ENCODE measurements at places on chromosomes 16 and 17.

- no peak for DNase-seq
These were observed 6.8 kb downstream of the SPPL2C start for GRCh38 chr17:45851464-45851863.

DNA sequence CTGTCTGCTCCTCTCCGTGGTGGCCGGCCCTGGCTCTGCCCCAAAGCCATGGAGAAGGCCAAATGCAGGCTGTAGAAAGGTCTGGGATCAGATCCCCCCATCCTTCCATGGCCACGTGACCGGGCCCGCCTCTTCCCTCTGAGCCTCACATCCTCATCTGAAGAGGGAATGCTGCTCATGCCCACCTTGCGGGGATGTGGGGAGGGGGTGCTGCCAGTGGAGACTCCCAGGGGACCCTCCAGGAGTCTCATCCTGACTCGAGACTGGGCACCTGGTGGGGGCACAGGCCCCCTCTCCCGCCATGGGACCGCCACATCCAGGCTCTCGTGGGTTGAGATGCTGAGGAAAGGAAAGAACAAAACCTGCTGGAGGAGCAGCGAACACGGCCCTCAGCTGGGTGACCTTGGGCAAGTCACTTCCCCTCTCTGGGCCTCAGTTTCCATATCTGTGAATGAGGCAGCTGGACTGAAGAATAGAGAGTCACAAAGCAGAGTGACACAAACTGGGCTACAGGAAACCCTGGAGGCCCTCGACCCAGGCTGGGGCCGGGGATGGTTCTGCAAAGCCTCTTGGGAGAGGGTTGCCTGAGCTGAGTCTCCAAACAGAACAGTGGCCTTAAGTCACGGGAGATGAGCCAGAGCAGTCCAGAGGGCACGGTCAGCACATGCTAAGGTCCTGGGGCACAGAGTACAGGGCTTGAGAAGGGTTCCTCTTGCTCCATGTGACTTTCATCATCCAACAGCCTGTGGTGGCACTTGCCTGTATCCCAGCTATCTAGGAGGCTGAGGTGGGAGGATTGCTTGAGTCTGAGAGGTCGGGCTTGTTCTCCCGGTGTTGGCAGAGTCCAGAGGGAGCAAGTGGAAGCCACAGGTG lies 30.1 kb downstream of the SOCS1 start:
- no peak for DNase-seq

DNA sequence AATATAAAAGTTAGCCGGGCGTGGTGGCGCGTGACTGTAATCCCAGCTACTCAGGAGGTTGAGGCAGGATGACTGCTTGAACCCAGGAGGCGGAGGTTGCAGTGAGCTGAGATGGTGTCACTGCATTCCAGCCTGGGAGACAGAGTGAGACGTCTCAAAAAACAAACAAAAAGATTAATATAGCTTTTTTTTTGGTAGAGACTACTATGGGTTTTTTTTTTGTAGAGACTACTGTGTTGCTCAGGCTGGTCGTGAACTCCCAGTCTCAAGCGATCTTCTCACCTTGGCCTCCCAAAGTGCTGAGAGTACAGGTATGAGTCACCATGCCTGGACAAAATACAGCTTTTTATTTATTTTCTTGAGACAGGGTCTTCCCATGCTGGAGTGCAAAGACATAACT lies 20.2 kb downstream of the ZNRF1 start:
- no peak for DNase-seq

DNA sequence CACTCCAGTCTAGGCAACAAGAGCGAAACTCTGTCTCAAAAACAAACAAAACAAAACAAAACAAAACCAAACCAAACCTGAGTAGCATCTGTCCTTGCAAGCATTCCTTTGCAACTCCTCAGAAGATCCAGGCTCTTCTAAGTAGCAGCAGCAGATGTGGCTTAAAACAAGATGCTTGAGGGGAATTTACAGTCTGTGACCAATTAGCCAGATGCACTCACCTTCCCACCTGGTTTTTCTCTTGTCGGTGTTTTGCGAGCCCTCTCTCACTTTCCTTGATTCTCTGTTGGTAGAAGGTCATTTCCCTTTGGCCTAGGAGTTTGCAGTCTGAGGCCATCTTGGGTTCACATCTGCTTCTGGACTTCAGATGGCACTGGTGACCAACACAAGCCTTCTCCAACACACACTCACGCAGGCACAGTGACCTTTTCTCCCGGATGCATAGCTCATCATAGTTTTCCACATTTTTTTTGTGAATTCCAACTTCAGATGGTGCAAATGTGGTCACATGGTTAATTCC lies 276.8 kb downstream of the STX8 start:
- DNase-seq = no peak

DNA sequence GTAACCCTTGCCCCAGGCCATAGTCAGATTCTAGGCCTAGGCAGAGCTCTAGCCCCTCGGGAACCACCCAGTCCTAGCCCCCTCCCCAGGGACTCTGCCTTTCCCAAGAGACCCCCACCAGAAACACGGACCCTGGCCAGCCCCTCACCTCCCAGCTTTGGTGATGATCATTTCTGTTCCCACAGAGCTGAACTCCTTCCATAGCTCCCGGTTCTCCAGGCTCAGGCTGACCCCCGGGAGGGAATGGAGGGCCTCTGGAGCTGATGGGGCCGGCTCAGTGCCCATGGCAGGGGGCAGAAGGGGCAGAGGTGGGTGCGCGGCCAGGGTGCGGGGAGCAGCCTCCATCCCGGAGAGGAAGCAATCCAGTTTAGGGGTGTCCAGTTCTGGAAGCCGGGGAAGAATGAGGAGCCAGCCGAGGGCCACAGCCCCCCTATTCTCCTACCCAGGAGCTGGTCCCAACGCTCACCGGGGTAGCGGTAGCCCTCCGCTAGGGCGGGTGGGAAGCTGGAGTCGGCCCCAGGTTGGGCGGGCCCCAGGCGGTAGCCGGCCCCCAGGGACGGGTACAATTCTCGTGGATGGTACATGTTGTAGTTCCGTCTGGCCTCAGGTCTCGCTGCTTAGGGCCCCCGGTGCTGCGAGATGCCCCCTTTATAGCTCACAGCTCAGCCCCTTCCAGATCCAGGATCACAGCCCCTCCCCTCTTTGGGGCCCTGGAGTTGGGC lies 953 bp downstream of the TBX6 start:
- DNase-seq = no peak

DNA sequence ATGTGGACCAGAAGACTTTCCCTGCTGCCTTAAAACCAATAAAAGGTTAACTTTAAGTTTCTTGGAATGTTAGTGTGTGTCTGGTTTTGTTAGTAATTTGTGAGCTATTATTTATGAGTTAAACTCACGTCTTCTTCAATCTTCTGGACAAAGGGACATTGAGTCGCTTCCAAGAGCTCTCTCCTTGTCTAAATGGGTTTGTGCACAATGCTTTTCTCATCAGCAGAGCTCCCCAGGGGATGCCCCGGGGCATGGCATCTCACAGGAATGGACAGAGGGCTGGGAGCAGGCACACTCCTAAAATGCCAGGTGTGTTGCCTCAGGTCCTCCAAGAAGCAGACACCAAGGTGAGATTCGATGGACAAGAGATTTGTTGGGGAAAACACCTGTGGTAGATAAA lies 90.5 kb downstream of the RGS9 start:
- DNase-seq = no peak

GRCh38 chr17:70159980-70160379 lies 9.4 kb upstream of the KCNJ2 start:
- DNase-seq = no peak

DNA sequence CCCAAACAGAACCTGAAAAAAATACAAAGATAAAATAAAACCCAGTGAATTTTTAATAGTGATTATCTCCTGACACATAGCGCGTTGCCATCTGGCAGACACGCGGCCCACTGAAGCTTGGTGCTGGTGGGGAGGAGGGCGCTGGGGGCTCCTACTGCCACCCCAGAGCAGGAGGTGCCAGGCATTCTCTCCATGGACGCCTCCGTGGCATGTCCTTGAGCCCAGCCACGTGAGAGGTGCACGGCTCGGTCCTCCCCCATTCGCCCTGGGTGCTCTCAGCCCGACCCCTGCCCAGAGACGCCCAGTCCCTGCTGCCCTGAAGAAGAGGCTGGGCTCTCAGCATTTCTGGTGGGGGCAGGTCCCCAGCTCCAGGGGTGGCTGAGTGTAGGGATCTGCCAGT lies 142.2 kb upstream of the GSE1 start:
- DNase-seq = no peak

DNA sequence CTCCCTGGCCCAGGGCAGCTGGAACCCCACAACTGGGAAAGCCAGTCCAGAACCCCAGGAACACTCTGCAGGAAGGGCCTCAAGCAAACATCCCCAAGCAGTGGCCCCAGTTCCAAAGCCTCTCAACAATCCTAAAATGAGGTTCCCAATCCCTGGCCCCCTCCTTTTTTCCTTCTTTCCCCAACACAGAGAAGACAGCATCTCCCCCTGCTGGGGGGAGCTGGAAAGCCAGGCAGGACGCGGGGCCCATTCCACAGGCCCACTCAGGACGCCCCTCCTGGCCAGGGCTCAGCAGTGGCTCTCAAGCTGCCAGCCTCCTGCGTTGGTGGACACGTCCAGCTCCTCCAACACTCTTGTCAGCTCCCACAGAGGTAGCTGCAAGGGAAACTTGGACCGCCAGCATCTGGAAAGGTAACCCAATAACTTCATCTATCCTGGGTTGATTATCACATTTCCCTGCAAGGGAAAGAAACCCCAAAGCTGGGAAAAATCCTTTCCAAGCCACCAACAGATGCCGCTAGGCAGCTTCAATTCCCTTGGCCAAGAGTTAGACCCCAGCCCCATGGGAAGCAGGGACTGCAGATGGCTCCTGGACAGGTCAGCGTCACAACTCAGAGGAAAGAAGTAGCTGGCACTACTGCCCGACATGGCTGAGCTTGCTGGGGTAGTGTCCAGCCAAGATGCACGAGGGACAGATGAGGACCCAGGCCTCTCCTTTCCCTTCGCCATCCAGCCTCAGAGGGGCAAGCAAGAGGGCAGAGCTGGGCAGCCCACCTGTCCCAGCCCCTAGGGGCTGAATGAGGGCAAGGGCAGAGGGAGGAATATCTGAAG lies 7.6 kb downstream of the HDAC5 start:
- no peak for DNase-seq

GRCh38 chr17:56540836-56541235 lies 52.7 kb upstream of the NOG start:
- DNase-seq = no peak

- no peak for DNase-seq
These were observed 174.8 kb downstream of the NTN1 start for GRCh38 chr17:9195961-9196670.

GRCh38 chr16:57795431-57795878 lies 6.8 kb downstream of the KIFC3 start:
- DNase-seq = no peak

DNA sequence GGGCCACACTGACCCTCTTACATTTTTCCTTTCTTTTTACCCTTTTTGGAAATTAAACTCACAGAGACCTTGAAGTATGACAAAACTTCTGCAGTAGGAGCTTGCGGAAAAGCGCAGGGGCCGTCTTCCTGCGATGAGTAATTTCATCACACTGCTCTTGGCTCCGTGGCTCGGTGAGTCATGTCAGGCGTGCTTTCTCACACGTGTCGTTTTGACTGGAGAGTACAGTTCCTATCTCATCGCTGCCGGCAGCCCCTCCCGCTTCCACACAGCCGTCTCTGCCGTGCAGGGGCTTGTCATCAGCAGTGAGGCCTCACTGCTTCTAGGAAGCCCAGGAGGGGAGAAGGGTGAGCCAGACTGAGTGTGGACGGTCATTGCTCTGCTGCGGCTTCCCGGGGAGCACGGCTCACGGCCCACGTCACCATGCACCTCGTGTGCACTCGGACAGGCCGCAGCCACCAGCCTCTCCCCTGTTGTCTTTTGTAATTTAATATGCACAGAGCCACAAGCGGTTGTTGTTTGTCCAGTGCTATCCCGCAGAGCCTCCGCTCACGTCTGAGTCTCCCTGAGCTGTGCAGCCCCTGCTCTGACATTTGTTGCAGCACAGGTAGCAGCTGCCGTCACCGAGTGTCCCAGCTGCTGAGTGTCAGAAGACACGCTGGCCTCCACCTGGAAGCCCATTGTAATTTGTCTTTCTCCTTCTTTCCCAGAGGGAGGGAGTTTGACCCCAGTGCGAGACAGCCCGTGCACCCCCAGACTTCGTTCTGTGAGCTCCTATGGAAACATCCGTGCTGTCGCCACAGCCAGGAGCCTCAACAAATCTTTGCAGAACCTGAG lies 99.4 kb upstream of the CHMP6 start:
- peak; percentile 84 for DNase-seq

GRCh38 chr17:78252111-78252634 lies 20.7 kb downstream of the TMEM235 start:
- DNase-seq = no peak

- no peak for DNase-seq
These were observed 77.2 kb downstream of the BRIP1 start for GRCh38 chr17:61786088-61786487.

GRCh38 chr16:10675861-10676260 lies 18.9 kb downstream of the TEKT5 start:
- DNase-seq = no peak

GRCh38 chr16:38941-39892 lies 14.2 kb downstream of the POLR3K start:
- DNase-seq = peak; percentile 40

- DNase-seq = no peak
These were observed 26.4 kb downstream of the CPD start for GRCh38 chr17:30405161-30405560.

DNA sequence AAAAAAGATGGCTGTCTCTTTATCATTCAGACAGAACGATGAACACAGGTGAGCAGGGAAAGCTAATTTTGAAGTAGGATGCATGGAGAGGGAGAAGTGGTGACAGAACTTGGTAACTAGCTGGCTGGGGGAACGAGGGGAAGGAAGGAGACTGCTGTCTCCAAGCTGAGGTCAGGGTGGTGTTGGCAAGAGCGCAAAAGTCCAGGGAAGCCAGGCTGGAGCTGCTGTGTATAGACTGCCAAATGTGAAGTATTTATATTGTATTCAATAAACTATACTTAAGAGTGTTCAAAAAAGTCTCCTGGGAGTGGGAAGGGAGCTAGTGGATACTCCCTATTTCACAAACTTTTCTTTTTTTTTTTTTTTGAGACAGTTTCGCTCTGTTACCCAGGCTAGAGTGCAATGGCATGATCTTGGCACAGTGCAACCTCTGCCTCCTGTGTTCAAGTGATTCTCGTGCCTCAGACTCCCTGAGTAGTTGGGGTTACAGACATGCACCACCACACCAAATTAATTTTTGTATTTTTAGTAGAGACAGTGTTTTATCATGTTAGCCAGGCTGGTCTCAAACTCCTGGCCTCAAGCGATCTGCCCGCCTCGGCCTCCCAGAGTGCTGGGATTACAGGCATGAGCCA lies 8.2 kb downstream of the TMEM106A start:
- no peak for DNase-seq

GRCh38 chr17:10327640-10328039 lies 45.2 kb downstream of the MYH13 start:
- peak; percentile 76 for DNase-seq

- no peak for DNase-seq
These were observed 16.7 kb downstream of the ERCC4 start for GRCh38 chr16:13936596-13937081.

GRCh38 chr17:28368306-28368831 lies 1.7 kb downstream of the VTN start:
- DNase-seq = no peak
